EL (cell line): ENCODE measurements at places on chromosomes 3 and 15.

- no peak for DNase-seq
Measured at GRCh38 chr15:45662375-45662774, 27.5 kb downstream of the SQOR start.

- no peak for DNase-seq
Measured at GRCh38 chr3:10682692-10683091, 133.3 kb upstream of the SLC6A11 start.

DNA sequence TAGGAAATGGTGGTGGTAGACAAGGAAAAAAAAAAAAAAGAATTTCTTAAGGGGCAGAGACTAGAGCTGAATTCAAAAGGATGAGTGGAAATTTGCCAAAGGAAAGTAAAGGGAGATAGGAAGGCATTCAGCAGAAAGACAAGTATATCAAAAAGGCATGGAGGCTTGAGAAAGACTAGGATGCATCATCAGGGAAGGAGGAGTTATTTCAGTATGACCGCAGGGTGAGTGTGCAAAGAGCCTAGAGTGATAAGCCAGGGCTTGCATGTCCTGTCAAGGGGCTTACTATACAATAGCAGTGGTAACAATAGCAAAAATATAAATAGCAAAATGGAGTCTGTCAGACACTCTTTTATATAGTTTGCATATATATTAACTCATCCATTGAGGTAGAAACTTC, 112.0 kb downstream of the FRMD4B start:
- no peak for DNase-seq

DNA sequence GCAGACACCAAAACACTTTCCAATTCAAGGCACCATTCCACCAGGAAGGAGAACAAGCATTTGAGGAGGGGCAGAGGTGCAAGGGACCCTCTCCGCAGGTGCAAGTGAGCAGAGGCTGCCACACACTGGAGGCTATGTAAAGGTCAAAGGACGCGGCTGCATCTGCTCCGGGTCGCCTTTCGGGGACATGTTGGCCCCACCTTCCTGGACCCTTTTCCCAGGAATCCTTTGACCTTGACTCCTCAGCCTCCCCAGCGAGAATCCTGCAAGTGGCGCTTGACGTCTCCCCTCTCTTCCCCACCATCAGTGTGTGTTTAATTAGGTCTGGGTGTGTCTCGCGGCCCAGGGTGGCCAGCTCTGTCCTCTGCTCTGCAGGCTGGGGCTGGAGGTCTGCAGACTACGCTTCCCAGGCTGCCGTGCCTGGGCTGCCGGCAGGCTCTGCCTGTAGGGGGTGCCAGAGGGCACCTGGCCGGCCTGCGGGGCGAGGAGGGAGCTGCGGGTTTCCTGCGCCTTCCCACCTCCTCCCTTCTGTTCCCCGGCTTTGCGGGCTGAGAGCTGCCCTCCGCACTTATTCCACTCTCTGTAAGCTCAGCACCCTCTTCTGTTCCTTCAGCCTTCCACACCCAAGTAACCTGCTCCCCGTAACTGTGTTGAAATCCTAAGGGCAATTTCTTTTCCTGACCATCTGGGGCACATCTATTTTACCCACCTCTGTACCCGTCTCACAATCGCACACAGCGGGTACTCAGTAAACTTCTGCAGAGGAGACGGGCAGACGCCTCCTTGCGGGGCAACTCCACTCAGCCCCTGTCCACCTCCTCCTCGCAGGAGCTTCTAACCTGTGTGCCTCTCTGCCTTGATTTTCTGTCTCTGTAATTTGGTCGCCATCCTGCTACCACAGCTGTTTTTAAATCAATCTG, 129.8 kb downstream of the NSMCE3 start:
- peak; percentile 48 for DNase-seq

- no peak for DNase-seq
Measured at GRCh38 chr3:42702066-42702951, at the start of gene HHATL. Gene HHATL, minus strand, starts transcription at chr3:42702798. Its CDS starts 1,972 bp downstream, at chr3:42700826.

GRCh38 chr3:58084166-58084565, 75.9 kb downstream of the FLNB start:
- no peak for DNase-seq

GRCh38 chr3:171038342-171038741, 11.8 kb upstream of the SLC2A2 start:
- DNase-seq, result no peak

- no peak for DNase-seq
Measured at GRCh38 chr15:57405133-57405532, 28.8 kb downstream of the CGNL1 start.

DNA sequence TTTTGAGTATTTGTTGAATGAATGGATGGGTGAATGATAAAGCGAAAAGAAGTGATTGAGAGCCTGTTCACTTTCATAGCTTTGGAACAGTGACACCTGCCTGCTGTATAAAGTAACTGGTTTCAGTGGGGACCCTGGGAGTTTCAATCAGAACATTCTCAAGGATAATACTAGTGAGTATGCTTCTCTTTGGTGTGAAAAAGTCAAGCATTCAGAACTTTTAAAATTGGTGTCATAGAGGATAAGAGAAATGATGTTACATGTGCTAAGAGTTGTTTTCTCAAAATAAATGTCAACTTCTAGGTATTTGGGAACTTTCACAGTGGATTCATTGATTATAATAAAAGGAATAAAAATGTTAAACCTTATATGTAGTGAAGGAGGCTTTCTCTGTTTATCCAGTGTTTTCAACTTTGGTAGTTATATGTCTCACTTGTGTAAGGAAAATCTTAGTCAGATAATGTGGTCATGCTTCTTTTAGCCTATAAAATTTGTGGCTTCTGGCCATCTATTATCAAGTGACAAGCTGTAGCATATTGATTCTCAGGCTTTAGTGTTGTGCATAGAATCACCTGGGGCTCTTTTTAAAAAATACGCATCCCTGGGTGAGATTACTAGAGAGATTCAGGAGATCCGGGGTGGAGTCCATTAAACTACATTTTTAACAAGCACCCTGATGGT, 11.9 kb downstream of the LRCH3 start:
- DNase-seq, result no peak

DNA sequence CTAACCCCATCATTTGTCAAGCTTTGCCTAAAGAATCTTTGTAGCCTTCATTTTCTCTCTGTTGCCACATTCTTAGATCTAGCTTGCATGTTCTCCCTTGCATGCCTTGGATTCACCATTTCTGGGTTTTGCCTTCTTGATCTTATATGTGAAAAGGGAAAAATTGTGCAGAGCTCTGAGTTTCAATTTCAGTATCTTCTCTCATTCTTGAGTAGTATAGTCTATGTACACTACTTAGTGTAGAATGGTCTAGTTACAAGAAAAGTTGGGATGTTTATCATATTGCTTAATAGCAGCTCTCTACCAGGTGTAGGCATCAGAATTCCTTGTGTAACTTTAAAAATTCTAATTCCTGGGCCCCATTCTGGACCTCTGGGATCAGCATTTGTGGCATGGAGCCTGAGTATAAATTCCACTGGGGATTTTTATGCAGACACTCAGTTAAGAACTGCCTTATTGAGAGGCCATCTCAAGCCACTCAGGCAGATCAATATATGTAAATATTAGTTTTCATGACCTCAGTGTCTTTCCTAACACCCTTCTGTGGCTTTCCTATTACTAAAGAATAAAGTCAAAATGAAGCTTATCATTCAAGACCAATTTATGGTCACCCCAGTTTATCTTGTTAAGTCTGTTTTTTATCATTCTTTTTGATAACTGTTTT, 23.4 kb downstream of the GTF2E1 start:
- no peak for DNase-seq

DNA sequence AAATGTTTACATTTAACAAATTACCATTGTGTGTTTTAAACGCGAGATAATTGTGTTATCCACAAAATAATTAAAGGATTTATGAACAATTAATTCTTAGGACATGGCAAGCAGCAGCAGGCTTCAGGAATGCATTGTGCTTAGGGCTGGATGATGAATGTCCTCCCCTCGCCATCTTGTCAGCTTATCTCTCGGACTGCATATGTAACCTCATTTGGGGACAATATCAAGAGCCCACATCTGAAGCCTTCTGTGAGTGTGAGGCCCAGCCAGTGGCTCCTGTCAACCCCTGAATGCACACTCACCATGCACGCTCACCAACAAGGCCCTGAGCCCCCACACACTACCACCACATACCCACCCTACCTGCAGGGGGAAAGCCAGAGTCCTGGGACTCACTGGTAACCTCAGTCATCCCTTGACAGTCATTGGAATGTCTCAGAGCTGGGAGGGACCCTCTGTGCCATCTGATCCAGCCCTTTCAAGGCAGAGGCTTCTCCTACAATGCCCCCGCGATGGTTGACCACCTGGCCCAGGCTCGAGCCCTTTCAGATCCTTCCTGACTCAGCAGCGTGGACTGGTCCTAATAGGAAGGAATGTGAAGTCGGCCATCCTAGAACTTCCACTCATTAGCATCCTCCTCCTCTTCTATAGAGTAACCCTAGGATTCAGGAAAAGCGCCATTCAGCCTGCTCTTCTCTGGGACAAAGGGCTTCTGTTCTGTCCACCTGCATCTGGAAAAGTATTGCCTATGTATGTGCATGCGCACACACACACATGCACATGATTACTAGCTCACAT, 38.2 kb downstream of the MRPL46 start:
- no peak for DNase-seq
